T-helper 2 cell treated with Interferon-gamma antibody and Interleukin-4, amounts not matched to agents 5 μg/mL and 100 μg/mL, for 36 hours (primary cell): ENCODE measurements at places on chromosomes 4 and X.

GRCh38 chrX:39519030-39519488 lies 578.7 kb downstream of the BCOR start:
- H3K36me3 ChIP-seq = no peaks in the 10 kb centered on the region
- H3K4me1 ChIP-seq = no peaks in the 10 kb centered on the region
- no peaks in the 10 kb centered on the region for H3K27me3 ChIP-seq
- no peak for DNase-seq
- H3K4me3 ChIP-seq = no peak overlapping the region
- H3K27ac ChIP-seq = no peak overlapping the region

- H3K4me3 ChIP-seq = no peak overlapping the region
- DNase-seq = no peak
- no peak overlapping the region for H3K27ac ChIP-seq
- no peaks in the 10 kb centered on the region for H3K4me1 ChIP-seq
Observed at GRCh38 chr4:37615720-37616063, 70.5 kb downstream of the RELL1 start.

GRCh38 chrX:25067271-25068172 lies 51.8 kb upstream of the ARX start:
- peak overlapping the region; percentile 52 for H3K27ac ChIP-seq
- H3K27me3 ChIP-seq = peaks cover 11% of the 10 kb centered on the region
- DNase-seq = no peak
- H3K4me3 ChIP-seq = peak overlapping the region; percentile 32

GRCh38 chr4:178356725-178357124 lies 914.5 kb upstream of the AGA start:
- no peak for DNase-seq
- H3K27ac ChIP-seq = no peak overlapping the region
- no peaks in the 10 kb centered on the region for H3K4me1 ChIP-seq

- H3K27ac ChIP-seq = peak overlapping the region; percentile 71
- DNase-seq = no peak
- H3K36me3 ChIP-seq = no peaks in the 10 kb centered on the region
- peaks cover 22% of the 10 kb centered on the region for H3K4me1 ChIP-seq
- peak overlapping the region; percentile 54 for H3K4me3 ChIP-seq
Observed at GRCh38 chr4:40264995-40265909, 68.4 kb downstream of the RHOH start.

DNA sequence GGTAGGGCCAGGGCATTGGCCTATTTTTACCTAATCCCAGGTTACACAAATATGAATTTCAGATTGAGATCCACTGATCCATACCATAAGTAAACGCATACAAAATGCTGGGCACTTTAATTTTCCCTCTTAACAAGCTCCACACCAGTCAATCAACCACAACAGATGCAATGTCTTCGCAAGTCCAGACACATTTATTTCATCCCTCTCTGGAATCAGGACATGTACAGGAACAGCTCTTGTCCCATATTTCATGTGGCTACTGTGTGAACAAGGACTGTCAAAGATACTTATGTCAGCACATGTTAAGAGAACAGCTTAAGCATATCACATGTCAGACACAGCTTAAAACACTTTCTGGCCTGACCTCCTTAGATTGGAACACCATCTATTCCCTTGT lies 145.9 kb downstream of the PPP3CA start:
- H3K27me3 ChIP-seq = no peaks in the 10 kb centered on the region
- H3K36me3 ChIP-seq = no peaks in the 10 kb centered on the region
- DNase-seq = no peak
- no peak overlapping the region for H3K27ac ChIP-seq

- H3K4me3 ChIP-seq = no peak overlapping the region
- H3K27ac ChIP-seq = no peak overlapping the region
Observed at GRCh38 chrX:17707731-17708130, 29.6 kb upstream of the SCML1 start.

- peaks cover 6% of the 10 kb centered on the region for H3K4me1 ChIP-seq
- H3K27me3 ChIP-seq = peaks cover 5% of the 10 kb centered on the region
- H3K27ac ChIP-seq = no peak overlapping the region
Observed at GRCh38 chr4:56742080-56742871, 61.2 kb upstream of the HOPX start.

DNA sequence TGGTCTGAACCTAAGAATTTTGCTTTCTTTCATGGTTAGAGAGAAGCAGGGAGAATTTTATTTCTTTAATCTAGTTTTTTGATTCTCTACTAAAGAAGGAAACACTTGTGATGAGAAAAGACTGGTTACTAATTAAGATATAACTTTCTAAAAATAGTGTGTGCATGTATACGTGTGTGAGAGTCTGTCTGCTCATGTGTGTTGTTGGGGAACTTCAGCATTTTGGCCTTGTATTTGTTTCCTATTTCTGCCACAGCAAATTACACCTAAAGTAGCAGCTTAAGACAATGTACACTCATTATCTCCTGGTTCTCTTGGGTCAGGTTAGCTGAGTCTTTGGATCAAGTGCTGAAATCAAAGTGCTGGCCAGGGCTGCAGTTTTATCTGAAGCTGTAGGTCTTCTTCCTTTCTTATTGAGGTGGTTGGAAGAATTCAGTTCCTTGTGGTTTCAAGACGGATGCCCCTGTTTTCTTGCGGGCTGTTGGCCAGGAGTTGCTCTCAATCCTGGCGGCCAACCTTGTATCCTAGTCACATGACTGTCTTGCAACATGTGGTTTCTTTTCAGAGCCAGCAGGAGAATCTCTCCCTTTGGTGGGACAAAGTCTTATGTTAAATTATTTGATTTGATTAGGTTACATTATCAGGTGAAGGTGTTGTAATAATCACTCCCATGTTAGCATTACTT lies 188.4 kb upstream of the CLNK start:
- no peak for DNase-seq
- H3K36me3 ChIP-seq = no peaks in the 10 kb centered on the region
- H3K27me3 ChIP-seq = no peaks in the 10 kb centered on the region
- H3K4me1 ChIP-seq = no peaks in the 10 kb centered on the region
- no peak overlapping the region for H3K27ac ChIP-seq
- H3K4me3 ChIP-seq = no peak overlapping the region

DNA sequence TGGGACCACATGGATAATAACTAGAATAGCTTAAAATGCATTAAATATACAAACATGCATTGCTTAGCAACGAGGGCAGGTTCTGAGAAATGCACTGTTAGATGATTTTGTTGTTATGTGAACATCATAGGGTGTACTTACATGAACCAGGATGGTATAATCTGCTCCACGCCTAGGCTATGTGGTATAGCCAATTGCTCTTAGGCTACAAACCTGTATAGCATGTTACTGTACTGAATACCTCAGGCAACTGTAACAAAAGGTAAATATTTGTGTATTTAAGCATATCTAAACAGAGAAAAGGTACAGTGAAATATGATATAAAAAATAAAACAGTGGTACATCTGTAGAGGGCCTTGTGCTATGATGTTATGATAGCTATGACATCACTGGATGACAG lies 169.2 kb upstream of the IL15 start:
- no peak overlapping the region for H3K27ac ChIP-seq
- no peak overlapping the region for H3K4me3 ChIP-seq
- H3K4me1 ChIP-seq = no peaks in the 10 kb centered on the region
- H3K36me3 ChIP-seq = no peaks in the 10 kb centered on the region
- no peaks in the 10 kb centered on the region for H3K27me3 ChIP-seq

DNA sequence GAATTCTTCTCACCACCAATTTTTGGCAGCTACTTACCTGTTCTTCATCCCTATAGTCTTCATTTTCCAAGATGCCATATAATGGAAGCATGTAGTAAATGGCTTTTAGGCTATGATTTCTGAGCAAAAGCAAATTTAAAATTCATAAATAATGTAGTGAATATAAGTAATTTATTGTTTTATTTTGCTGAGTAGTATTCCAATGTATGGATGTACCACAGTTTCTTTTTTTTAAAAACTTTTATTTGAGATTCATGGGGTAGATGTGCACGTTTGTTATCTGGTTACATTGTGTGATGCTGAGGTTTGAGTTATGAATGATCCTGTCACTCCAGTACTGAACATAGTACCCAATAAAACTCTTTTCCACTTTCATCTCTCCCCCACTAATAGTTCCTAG lies 369.1 kb downstream of the IL15 start:
- DNase-seq = no peak
- H3K27me3 ChIP-seq = peaks cover 10% of the 10 kb centered on the region
- H3K27ac ChIP-seq = no peak overlapping the region
- H3K4me3 ChIP-seq = no peak overlapping the region
- H3K4me1 ChIP-seq = no peaks in the 10 kb centered on the region

- no peak overlapping the region for H3K27ac ChIP-seq
- H3K27me3 ChIP-seq = no peaks in the 10 kb centered on the region
- H3K4me1 ChIP-seq = no peaks in the 10 kb centered on the region
- DNase-seq = no peak
Observed at GRCh38 chr4:137452799-137453198, 79.5 kb downstream of the PCDH18 start.

DNA sequence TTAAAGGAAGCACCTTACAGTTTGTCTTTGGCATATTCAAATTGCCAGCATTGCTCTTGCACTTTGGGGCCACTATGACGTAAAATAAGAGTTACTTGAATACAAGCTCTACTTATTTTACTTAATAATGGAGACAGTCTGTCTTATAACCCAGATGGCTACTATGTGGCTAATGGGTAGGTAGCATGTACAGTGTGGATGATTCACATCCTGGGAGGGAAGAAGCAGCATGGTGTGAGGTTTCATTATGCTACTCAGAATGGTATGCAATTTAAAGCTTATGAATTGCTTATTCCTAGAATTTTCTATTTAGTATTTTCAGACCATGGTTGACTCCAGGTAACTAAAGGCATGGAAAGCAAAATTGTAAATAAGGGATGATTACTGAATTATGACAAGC lies 761.8 kb upstream of the ATOH1 start:
- H3K27me3 ChIP-seq = no peaks in the 10 kb centered on the region
- no peak overlapping the region for H3K4me3 ChIP-seq
- H3K27ac ChIP-seq = no peak overlapping the region
- DNase-seq = no peak
- no peaks in the 10 kb centered on the region for H3K4me1 ChIP-seq
- no peaks in the 10 kb centered on the region for H3K36me3 ChIP-seq

- H3K27me3 ChIP-seq = peaks cover 6% of the 10 kb centered on the region
- H3K27ac ChIP-seq = no peak overlapping the region
- no peak for DNase-seq
- H3K4me1 ChIP-seq = no peaks in the 10 kb centered on the region
- no peaks in the 10 kb centered on the region for H3K36me3 ChIP-seq
- no peak overlapping the region for H3K4me3 ChIP-seq
Observed at GRCh38 chrX:134737061-134737460, 78.8 kb upstream of the PLAC1 start.

DNA sequence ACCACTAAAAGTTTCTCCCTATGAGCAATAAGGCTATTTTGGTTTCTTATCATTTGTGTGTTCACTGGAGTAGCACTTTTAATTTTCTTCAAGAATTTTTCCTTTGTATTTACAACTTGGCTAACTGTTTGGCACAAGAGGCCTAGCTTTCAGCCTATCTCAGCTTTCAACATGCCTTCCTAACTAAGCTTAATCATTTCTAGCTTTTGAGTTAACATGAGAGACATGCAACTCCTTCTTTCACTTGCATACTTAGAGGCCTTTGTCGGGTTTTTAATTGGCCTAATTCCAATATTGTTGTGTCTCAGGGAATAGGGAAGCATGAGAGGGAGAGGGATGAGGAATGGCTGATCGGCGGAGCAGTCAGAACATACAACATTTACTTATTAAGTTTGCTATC lies 349.8 kb downstream of the OPHN1 start:
- DNase-seq = no peak
- H3K36me3 ChIP-seq = no peaks in the 10 kb centered on the region
- H3K4me3 ChIP-seq = no peak overlapping the region
- no peak overlapping the region for H3K27ac ChIP-seq
- no peaks in the 10 kb centered on the region for H3K27me3 ChIP-seq

DNA sequence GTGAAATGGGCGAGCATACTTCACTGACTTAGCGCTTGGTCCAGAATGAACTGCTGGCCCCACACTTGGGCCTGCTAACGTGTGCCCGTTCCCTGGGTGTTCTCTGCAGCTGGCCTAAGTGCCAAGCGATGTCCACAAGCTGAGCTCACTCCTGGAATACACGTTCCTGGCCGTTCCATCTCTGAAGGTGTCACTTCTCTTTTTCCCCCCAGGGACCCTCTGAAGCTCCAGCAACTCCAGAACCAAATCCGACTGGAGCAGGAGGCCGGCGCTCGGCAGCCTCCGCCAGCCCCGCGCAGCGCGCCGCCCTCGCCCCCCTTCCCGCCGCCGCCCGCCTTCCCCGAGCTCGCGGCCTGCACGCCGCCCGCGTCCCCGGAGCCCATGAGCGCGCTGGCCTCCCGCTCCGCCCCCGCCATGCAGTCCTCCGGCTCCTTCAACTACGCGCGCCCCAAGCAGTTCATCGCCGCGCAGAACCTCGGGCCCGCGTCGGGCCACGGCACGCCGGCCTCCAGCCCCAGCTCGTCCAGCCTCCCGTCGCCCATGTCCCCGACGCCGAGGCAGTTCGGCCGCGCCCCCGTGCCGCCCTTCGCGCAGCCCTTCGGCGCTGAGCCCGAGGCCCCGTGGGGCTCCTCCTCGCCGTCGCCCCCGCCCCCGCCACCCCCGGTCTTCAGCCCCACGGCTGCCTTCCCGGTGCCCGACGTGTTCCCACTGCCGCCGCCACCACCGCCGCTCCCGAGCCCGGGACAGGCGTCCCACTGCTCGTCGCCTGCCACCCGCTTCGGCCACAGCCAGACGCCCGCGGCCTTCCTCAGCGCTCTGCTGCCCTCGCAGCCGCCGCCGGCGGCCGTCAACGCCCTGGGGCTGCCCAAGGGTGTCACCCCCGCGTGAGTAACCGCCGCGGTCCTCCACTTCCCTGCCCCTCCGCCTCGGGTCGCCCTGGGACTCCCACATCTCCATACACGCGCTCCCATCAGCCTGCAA lies 132.3 kb downstream of the CBR4 start:
- H3K27ac ChIP-seq = peak overlapping the region; percentile 50
- H3K4me3 ChIP-seq = peak overlapping the region; percentile 81
- H3K27me3 ChIP-seq = peaks cover 53% of the 10 kb centered on the region
- peak; percentile 31 for DNase-seq
- peaks cover 26% of the 10 kb centered on the region for H3K4me1 ChIP-seq
- peaks cover 9% of the 10 kb centered on the region for H3K36me3 ChIP-seq

- no peaks in the 10 kb centered on the region for H3K27me3 ChIP-seq
- H3K4me1 ChIP-seq = no peaks in the 10 kb centered on the region
- no peak overlapping the region for H3K27ac ChIP-seq
- H3K4me3 ChIP-seq = no peak overlapping the region
- DNase-seq = no peak
- H3K36me3 ChIP-seq = peaks cover 35% of the 10 kb centered on the region
Observed at GRCh38 chr4:122205687-122206086, 53.6 kb downstream of the BLTP1 start.

- DNase-seq = no peak
- no peaks in the 10 kb centered on the region for H3K36me3 ChIP-seq
- H3K4me1 ChIP-seq = peaks cover 6% of the 10 kb centered on the region
- no peak overlapping the region for H3K4me3 ChIP-seq
- no peaks in the 10 kb centered on the region for H3K27me3 ChIP-seq
Observed at GRCh38 chrX:109926743-109927662, 75.9 kb upstream of the TMEM164 start.
